ENCODE measurements at places on chromosomes 1 and 21. TPM values are rescaled to one million over a fixed set of nuclear protein-coding genes. Genes with fewer than 3 reads are reported as not detected.

SFN gene
- polyA plus RNA-seq = 0.31 TPM

CA14 gene
- 4.0 TPM for polyA plus RNA-seq

ASCL5 gene
- 0.31 TPM for polyA plus RNA-seq

LRIG2 gene
- 8.1 TPM for polyA plus RNA-seq

SLAMF6 gene
- polyA plus RNA-seq = 0.08 TPM

RGS16 gene
- polyA plus RNA-seq = 17.4 TPM

PCAT6 gene
- 2.7 TPM for polyA plus RNA-seq

OR2T29 gene
- polyA plus RNA-seq = not detected

HJV gene
- polyA plus RNA-seq = 181 TPM

TCHH gene
- polyA plus RNA-seq = not detected

SYT6 gene
- polyA plus RNA-seq = 1.5 TPM

C1orf74 gene
- 2.1 TPM for polyA plus RNA-seq

RAD54L gene
- polyA plus RNA-seq = 6.9 TPM

CTSE gene
- 1.2 TPM for polyA plus RNA-seq

NBPF19 gene
- 6.4 TPM for polyA plus RNA-seq

AADACL3 gene
- polyA plus RNA-seq = 0.14 TPM

TAS1R1 gene
- 7.3 TPM for polyA plus RNA-seq

PEAR1 gene
- 31.7 TPM for polyA plus RNA-seq

ADIPOR1 gene
- polyA plus RNA-seq = 60.0 TPM

CD101 gene
- 4.8 TPM for polyA plus RNA-seq

UTS2 gene
- polyA plus RNA-seq = not detected

MAP3K21 gene
- 1.1 TPM for polyA plus RNA-seq

PGLYRP4 gene
- not detected for polyA plus RNA-seq

HSD17B7 gene
- 7.6 TPM for polyA plus RNA-seq

SETSIP gene
- 1.0 TPM for polyA plus RNA-seq

ANKRD65 gene
- polyA plus RNA-seq = 12.6 TPM

GPR52 gene
- polyA plus RNA-seq = not detected

HCRTR1 gene
- 0.11 TPM for polyA plus RNA-seq

CAMTA1 gene
- 45.4 TPM for polyA plus RNA-seq

MINDY1 gene
- 17.1 TPM for polyA plus RNA-seq

TEDDM1 gene
- polyA plus RNA-seq = not detected

DCST1 gene
- polyA plus RNA-seq = 0.29 TPM

RGS2 gene
- polyA plus RNA-seq = 98.1 TPM

FAM72A gene
- 6.1 TPM for polyA plus RNA-seq

GOLT1A gene
- not detected for polyA plus RNA-seq

C1orf116 gene
- 0.40 TPM for polyA plus RNA-seq

RIPK4 gene
- 0.21 TPM for polyA plus RNA-seq

RAB25 gene
- 0.24 TPM for polyA plus RNA-seq

C2CD4D gene
- polyA plus RNA-seq = 0.25 TPM

ASTN1 gene
- 8.5 TPM for polyA plus RNA-seq

TYW3 gene
- polyA plus RNA-seq = 19.6 TPM

HSD3B2 gene
- not detected for polyA plus RNA-seq

PLPP3 gene
- 120 TPM for polyA plus RNA-seq

VHLL gene
- polyA plus RNA-seq = not detected

TPTE gene
- polyA plus RNA-seq = not detected

PTPRC gene
- polyA plus RNA-seq = 4.6 TPM

NCF2 gene
- polyA plus RNA-seq = 5.1 TPM

THRAP3 gene
- polyA plus RNA-seq = 94.2 TPM

TOMM40L gene
- 9.7 TPM for polyA plus RNA-seq

MYOM3 gene
- 378 TPM for polyA plus RNA-seq

TSACC gene
- polyA plus RNA-seq = 0.20 TPM

HTR1D gene
- 0.16 TPM for polyA plus RNA-seq

PTCH2 gene
- polyA plus RNA-seq = 8.9 TPM

GRHL3 gene
- polyA plus RNA-seq = 0.05 TPM

Measured in muscle of leg (tissue), 16 donors.